ENCODE measurements at places on chromosomes 1 and 21. TPM values are rescaled to one million over a fixed set of nuclear protein-coding genes. Genes with fewer than 3 reads are reported as not detected.

NTRK1 gene
- total RNA-seq, result 0.42 TPM

CYP4B1 gene
- 57.9 TPM for total RNA-seq

UQCRHL gene
- 0.99 TPM for total RNA-seq

DNA sequence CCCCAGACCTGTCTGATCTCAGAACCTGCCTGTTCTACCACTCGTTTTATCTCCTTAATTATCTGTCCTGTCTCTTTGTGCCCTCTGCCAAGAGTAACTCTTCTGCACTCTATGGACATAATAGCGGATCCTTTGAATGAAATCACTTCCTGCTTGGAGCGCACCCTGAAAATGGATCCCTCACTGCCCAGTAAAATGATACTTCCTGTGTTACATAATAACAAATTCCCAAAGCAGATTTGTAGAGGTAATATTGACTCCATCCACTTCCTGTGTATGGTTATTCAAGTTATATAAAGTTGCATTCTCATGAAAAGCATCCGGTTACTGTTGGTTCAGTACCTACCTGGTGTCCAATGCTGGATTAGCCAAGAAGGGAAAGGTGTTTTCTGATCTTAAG lies 246.0 kb downstream of the TRABD2B start:
- H3K36me3 ChIP-seq, result no peaks in the 10 kb centered on the region
- peaks cover 8% of the 10 kb centered on the region for H3K4me1 ChIP-seq
- H3K27me3 ChIP-seq, result no peaks in the 10 kb centered on the region

GRCh38 chr1:57094749-57095148 lies 128.9 kb upstream of the C8B start:
- no peaks in the 10 kb centered on the region for H3K36me3 ChIP-seq
- no peak for DNase-seq
- no peak overlapping the region for H3K4me3 ChIP-seq

Data from thoracic aorta (tissue), 2 donors.